ENCODE measurements at places on chromosomes 12 and 14.

- DNase-seq, result no peak
Measured at GRCh38 chr12:40663781-40664180, 28.5 kb upstream of the CNTN1 start.

DNA sequence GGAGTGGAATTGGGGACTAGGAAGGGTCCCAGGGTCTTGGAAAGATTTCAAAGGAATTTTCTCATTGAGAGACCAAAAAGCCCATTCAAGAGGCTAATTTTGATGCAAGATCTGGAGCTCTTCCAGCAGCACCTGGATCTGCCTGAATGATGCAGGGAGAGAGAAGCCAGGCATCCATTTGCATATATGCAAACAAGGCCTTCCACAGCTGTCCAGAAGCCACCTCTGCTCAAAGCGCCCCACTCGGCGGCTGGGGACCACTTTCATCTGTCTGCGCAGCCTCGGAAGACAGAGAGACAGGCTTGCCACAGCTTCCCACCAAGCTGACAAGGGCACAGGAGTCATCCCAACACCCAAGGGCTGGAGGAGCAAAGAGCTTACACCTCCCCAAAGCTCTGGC is 295.6 kb downstream of the DPF3 start:
- DNase-seq, result no peak

- DNase-seq, result no peak
Measured at GRCh38 chr14:68363843-68364767, 428.8 kb downstream of the ZFP36L1 start.

DNA sequence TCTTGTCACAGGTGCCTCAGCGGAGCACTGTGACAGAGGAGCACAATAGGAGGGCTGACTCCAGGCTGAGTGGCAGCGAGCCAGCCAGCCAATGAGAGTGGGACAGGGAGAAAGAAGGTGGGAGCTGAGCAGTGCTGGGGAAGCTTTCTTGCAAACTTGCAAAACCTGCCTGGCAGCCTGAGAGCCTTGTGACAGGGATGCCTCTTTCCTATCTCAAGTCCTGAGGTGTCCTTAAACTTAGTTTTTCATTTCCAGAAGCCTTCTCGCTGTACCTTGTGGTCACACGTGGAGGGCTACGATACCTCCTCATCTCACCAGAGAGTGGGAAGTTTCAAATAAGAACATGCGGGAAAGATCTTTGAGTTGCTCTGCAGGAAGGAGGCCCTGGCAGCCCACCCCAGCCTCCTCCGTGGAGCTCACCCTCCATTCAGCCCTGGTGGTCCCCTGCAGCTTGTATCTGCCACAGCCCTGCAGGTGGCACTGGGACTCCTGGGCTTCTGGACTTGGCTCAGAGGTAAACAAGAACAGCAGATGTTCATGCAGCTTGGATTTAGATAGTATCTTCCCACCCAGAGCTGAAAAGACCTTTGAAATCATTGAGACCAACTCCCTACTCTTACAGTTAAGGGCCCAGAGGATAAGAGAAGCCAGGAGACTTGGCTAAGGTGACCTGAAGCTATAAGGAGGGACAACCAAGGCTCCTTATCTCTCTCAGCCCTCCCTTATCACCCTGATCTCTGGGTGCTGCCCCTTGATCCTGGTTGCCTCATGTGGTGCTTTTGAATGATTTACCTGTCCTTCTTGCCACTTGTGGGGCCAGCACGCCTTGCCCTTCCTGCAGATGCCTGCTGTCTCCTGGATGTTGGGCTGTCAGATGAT is 153.5 kb upstream of the MAX start:
- peak; percentile 28 for DNase-seq

DNA sequence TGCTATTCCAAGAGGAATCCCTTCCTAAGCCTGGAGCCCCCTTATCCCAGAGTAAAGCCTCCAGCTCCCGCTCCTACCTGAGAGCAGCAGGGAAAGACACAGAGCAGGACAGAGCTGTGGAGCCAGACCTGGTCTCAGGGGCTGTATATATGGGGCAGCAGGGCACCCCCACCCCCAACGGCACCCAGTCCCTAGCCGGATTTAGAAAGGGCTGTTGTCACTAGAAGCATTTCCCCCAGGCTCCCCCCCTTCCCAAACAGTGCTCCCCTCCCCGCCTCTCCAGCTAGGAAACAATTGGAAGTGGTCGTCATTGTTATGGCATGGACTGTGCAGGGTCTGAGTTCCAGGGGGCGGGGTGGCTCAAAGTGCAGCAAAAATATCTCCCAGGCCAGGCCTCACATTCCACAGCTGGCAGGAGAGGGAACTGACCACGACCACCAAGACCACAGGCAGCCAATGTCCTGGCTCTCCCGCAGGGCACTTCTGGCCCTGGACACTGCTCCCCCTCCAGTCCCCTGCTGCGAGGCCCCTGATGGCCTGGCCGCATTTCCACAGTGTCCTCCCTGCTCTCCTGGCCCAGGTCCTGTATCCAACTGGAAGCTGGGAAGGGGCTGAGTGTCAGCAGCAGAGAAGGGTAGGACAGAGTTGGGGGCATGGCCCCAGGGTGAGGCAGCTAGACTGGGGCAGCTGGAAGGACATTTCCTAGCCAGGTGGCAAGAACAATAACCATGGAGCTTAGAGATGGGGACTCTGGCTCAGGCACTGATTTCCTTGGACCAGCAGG is at the start of gene MYH7:
Gene MYH7, minus strand, starts transcription at position 118 of the 784 bp plus-strand sequence. CDS start 1,928 bp downstream, outside the sequence.
- DNase-seq, result no peak

Data from NCI-H1417 treated with DMSO at 0.1 percent for 48 hours (cell line).